ENCODE measurements at places on chromosomes 7 and 10.

DNA sequence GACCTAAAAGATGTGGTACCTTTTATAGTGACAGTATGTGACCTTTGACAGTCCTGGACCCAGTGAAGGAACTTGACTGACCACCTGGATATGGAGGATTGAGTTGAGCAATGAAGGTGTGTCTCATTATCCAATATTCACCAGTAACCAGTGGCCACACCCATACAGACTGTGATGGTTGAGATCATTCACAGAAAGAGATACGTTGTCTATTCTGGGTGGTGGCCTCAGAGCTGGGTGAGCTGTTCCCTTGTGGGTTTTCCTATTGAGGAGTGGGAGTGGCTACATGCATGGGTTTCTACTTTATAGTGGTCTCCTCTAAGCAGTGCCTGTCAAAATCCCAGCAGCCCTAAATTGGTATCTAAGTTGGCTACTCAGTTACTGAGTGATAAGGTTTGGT lies 507.4 kb downstream of the SORCS3 start:
- no peak for DNase-seq

DNA sequence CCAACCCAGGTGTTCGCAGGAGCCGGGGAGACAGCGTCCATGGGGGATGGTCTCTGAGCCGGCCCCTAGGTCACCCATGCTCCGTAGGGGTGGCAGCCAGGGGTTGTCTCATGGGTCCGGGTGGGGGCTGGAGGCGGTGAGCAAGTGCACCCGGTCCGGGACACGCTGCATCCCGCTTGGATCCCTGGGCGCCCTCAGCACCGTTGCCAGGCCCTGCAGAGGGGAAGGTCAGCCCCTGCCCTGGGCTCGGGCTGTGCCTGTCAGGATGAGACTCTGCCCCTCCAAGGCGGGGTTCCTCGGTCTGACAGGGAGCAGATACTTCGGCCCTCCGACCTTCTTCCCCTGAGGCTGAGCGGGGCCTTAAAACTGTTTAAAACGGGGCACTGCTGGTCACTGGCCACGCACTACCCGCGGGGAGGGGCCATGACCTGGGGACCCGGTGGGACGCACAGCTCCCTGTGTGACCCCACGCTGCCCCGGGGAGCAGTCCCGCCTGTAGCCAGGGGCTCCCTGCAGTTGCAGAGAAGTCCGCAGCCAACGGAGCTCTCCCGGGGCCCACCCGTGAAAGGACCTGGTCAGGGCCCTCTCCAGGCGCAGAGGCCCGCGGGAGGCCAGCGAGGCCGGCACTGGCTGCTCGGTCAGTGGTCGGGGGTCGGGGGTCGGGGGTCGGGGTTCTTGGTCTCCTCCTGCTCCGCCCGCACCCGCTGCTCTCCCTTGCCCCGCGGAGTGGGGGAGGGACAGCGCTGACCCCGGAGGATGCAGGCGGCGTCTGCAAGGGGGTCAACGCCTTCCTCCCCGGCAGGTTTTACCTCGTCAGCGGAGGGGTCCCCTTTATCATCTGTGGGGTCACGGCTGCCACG lies 33.4 kb upstream of the KNDC1 start:
- DNase-seq, result no peak

- DNase-seq, result no peak
Measured at GRCh38 chr7:12031638-12032037, 179.5 kb upstream of the TMEM106B start.

GRCh38 chr10:34760606-34761005 lies 54.5 kb downstream of the PARD3 start:
- no peak for DNase-seq

DNA sequence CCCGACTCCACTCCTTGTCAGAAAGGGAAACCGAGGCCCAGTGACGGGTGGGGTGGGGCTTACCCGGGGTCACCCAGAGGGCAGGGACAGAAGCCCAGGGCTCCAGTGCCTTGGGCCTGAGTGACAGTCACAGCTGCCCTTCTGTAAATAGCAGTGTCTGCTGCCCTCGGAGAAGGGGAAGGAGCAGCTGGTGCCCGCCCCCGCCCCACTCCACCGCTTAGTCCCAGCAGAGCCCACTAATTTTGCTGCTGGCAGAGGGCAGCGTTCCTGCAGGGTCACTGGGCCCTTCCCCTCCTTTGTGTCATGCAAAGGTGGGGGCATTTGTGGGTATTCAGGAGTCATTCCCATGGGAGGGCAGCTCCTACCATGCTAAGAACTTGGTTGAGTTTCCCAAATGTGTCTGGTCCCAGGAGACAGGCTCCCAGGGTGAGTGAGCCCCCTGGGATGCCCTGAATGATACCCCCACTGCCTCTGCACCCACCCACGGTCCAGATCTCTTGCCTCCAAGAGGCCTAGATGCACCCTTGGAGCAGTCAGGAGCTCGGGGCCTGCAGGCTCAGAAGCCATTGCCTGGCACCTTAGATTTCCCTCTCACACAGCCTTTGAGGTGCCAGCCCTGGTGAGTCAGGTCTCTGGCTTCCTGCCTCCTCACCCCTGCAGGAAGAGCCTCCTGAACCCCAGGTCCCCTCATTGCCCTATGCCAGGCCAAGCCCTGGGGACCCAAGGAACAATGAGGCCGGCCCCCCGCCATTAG lies 17.2 kb downstream of the SH2B2 start:
- no peak for DNase-seq

DNA sequence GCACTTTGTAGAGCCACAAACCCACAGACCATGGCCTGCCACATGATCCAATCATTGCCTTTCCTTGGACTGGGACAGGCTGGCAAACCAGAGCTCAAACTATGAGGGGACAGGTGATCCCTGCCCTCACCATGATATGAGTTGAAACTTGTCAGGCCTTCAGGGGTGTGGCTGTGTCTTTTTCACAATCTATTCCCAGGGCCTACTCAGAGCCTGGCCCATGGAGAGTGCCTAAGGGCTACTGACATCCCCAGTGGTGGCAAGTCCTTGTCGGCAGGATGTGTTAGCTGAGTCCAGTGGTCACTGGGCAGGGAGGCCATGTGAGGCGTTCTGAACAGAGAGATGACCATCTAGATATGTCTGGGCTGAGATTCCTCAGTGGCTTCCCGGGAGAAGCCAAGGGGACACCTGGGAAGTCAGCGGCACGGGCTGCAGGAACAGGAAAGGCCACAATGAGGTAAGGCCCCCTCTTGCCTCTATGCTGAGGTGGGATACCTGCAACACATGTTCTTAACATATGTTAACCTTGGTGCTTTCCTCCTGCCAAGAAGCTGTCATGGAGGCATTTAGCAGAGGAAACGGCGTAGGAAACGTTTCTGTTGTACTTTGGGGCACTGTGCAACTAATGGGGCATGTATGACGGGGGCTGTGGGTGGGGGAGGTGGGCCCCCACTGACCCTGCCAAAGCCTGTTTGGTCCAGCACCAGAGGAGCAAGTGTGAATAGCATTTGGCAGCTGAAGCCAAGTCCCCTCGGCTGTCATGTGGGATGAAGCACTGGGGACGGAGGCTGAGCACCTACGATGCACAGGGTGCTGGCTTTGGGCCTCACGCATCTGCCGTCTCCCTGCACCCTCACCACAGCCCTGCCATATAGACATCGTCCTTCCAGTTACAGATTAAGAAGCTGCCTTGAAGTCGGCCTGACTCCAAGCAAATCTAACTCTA lies 384.0 kb downstream of the RPS24 start:
- DNase-seq, result no peak

DNA sequence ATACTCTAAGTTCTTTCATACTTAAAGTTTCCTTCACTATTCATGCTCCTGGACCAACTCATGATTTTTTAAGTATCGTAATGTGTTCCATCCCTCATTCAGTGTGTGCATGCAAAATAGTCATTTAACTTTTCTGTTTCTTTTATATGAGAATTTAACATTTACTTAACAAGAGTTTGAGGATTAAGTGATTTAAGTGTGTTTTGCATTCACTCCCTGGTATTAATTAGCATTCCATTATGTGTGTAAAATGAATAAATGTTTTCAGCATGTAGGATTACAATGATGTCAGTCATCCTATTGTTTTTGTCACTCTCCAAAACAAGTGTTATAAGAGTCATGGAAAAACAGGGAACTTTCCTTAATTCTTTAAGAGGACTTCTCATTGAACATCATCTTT lies 457.7 kb downstream of the IPMK start:
- no peak for DNase-seq

DNA sequence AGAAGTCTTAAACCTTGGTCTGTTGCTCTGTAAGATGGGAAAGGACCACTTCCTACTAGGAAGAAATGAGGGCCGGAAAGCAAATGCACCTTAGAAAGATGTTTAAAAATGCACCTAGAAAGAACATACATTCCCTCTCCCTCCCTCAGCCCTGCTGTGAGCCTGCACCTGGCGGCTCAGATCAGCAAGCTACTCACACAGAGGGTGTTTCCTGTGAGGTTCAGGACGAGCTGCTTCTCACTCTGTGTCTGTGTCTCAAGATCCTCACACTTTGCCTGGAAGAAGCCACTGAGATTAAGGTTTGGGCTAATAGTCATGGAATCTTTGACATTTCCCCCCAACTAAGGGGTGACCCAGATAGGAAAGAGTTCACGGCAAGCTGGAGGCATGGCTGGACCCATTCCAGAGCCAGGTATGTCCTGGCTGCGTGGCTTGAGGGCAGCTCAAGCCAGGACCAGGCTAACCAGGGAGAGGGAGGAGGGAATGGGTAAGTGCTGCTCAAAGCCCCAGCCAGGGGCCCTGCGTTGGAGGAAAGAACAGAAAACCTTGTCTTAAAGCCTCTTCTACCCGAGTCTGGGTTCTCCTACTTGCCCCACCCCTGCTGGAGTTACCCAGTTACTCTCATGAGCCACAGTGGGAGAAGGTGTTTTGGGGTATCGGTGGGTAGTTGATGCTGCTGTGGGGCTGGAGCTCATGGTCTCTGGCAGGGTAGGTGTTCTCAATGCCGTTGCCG lies 47.5 kb downstream of the PODXL start:
- DNase-seq, result no peak

DNA sequence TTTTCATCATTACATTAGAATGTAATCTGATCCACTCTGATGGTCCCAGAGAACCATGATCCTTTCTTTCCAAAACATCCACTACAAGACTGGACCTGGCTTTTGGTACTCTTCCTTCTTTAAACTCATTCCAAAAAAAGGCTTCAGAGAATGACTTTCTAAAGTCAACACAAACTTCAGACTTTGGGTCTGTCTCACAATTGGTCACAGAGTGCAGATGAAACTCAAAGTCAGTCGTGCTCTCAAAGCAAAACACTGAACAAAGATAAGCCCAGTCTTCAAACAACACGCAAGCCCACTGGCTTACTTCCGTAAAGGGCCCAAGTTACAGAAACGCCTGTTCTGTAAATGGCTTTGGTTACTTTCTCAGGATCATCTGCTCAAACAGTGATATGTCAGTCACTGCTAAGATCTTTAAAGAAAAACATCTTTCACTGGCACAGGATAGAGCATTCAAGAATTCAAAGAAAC lies 250.9 kb upstream of the MKLN1 start:
- no peak for DNase-seq

DNA sequence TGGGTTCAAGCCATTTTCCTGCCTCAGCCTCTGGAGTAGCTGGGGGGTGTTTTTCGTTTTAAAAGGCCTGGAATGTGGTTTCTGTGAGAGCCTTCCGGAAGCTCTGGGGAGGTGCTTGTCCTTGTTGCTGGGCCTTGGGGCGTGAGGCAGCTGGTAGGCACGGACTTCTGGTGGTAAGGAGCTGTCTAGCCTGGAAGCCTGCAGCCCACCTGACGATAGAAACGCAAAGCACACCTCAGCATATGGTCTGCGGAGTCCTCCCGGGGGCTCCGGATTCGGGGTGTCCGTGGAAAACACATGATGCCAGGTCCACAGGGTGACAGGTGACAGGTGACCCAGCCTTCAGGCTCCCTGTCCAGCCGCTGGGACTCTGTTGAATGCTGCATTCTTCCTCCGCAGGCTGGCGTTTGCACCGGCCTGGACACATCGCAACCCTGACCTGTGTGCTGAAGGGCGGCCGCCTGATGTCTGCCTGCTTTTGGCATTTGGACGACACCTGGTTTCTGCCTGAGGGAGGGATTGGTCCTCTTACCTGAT lies 37.3 kb downstream of the INPP5A start:
- no peak for DNase-seq

- no peak for DNase-seq
Measured at GRCh38 chr7:2040201-2040892, 192.4 kb downstream of the MAD1L1 start.

DNA sequence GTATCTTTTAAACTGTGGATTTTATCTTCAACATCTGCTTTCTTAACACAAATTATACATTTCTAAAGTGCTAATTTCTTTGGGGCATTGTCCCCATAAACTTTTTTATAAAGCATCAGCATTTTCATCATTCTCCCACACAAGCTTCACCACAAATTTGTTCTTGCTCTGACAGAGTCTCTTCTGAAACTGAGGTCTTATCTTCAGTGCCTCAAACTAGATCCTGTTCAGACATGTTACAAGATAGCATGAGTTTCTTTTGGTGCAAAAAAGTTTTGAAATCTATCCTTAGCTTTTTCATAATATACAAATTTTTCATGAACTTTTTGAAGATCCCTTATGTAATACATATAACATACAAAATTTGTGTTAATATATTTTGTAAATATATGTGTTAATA lies 346.6 kb downstream of the IPMK start:
- no peak for DNase-seq

GRCh38 chr7:54189330-54189729 lies 352.8 kb upstream of the VSTM2A start:
- DNase-seq, result no peak

DNA sequence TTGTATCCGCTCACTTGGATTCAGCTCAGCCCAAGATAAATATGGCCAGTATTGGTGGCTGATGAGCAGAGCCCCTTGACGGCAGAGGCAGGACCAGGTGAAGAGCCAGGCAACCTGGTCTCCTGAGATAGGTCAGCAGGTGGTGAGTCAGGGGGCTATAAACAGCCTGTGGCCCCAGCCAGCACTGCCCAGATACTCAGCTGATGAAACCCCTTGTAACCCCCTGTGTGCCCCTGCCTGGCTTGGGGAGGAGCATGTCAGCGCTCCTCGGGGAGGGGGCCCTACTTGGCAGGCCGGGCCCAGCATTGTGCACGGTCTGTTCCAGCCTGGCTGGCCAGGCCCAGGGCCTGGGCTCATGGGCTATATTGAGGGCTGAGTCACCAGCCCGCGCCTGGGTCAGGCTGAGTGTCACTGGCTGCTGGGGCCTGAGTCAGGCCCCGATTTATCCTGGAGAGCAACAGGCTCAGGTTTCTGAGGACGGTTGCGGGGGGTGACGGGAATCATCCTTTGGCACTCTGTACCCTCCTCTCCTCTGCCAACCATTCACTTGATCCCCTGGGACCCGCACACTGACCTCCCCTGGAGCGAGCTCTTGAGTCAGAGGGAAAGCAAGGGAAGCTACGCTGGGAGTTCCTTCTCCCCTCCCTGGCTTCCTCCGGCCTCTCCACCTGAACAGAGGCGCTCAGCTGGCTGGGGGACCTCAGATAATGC lies 2.8 kb upstream of the FLNC start:
- DNase-seq, result no peak

- DNase-seq, result no peak
Measured at GRCh38 chr7:98613601-98614425, 3.3 kb upstream of the NPTX2 start.
